Stimulated activated CD4-positive, alpha-beta T cell treated with anti-CD3 and anti-CD28 coated beads, TNF-alpha, amount 100 ng/mL, for 4 hours (primary cell): ENCODE measurements at places on chromosomes 7 and 10.

DNA sequence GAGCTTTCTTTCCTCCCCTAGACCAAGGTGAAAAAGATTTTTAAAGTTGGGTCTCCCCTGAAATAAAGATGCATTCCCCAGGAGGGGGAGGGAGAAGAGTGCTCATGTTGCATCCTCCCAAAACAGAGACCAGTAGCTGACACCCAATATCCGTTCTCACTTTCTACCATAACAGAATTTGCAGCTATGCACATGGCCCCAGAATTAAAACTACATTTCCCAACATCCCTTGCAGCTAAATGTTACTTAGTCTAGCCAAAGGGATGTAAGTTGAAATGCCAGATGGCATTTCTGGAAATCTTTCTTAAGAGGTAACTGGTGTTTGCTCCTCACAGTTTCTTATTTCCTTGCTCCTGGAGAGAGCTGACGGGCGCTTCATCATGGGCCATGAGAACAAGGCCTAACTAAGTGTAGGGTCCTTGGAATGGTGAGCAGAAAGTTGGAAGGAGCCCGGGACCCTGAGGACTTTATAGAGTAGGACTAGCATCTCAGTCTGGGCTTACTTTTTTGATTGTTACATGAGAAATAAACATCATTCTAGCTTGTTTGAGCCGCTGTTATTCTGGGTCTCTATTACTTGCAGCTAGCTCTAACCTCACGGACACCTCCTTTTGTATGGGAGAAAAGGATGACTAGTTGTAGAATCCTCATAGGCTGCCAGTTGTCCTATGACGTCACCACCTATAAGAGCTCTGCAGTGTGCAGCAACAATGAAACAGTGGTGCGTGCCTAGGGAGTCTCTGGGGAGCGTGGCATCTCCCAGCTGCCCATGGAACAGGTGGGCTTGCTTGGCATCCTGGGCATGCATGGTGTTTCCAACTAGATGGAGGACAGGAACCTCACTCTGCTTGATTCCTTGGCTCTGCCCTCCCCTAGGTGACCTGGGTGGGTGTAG lies 46.1 kb upstream of the EXOC6 start:
- no peak for DNase-seq

GRCh38 chr7:5223646-5224340 lies 33.8 kb downstream of the WIPI2 start:
- DNase-seq: no peak

DNA sequence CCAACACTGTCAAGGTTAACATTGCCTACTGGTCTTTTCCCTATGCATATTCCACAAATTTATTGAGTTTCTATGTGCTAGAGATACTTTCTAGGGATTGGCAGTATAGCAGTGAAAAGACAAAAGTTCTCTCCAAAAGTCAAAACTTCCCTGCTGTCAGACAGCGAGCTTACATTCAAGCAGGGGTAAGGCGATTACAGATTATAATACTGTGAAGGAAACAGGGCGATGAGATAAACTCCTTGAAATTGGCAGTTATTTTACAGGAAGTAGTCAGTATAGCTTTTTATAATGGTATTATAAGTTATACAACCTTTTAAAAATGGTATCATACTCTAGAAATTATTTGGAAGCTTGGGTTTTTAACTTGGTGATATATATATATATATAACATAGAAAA lies 9.9 kb downstream of the VPS50 start:
- DNase-seq: no peak

DNA sequence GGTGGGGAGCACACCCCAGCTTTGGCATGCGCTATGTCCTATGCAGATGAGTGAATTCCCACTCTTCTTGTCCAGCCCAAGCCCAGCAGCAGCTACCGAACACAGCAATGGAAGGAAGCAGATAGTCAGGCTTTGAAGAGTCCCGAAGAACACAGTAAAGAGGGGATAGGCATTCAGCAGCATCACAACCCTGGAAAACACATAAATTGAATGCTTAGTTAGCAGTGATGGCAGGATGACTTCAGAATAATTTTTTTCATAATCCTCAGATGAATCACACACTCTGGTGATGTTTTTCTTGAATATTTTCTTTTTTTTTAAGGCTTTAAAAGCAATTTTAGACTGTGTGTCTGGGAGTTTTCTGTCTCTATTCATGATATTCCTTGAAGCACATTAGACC lies 95.8 kb downstream of the CFAP58 start:
- DNase-seq: no peak

GRCh38 chr7:31059551-31059950 lies 7.4 kb downstream of the ADCYAP1R1 start:
- DNase-seq: no peak

DNA sequence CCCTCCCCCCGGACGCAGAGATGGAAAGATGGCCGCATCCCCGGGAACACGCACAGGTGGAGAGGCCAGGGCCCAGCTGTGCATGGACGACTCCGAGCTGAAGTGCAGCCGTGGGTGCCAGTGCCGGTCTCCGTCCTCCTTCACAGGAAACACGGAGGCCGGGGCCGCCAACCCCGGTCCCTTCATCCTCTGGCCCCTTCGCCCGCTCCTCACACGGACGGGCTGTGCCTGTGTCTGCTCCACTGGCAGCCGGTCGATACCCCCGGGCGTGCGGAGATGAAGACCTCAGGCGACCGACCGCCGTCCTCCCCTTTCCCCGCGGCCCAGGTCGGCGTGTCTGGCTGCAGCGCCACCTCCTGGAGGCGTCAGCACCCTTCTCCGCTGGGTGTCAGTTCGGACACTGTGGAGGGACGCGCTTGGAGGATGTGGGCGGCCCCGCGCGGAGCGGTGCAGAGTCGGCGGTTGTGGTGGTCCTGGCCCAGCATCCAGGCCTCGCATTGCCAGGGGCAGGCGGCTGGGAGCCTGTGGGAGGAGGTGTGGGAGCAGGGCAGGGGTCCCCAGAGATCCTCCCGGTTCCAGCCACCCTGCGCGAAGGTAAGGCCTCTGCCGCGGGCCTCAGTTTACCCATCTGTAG lies 9.9 kb downstream of the ZNF511 start:
- peak; percentile 42 for DNase-seq

- no peak for DNase-seq
Observed at GRCh38 chr7:116443646-116444045, 55.9 kb upstream of the CAV2 start.

DNA sequence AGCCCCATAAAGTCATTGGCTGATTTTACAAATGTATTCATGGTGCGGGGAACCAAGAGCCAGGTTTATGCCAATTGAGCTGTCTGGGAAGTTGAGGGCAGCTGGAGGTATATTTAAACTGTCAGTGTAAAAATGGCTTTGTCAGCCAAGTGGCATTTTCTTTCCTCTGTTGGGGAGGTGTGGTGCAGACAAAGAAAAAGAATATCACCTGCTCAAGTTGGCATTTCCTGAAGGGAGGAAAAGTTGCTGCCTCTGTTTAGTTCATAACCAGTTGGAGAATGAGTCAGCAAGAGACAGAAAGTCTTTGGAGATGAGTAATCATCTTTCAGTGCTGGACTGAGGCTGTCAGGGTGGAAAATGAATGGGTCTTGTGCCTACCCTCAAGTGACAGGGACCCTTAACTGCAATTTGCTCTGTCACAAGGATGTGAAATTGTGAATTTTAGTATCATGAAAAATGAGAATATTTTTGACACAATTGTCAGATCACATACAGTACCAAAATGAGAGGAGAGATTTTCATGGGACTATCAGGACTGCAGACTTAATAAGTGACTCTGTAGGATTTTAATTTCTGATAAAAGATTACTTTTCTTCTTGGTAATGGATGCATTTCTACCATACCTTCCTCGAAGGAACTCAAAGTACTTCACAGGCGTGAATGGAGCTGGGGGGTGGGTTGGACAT lies 137.3 kb downstream of the ANLN start:
- no peak for DNase-seq

DNA sequence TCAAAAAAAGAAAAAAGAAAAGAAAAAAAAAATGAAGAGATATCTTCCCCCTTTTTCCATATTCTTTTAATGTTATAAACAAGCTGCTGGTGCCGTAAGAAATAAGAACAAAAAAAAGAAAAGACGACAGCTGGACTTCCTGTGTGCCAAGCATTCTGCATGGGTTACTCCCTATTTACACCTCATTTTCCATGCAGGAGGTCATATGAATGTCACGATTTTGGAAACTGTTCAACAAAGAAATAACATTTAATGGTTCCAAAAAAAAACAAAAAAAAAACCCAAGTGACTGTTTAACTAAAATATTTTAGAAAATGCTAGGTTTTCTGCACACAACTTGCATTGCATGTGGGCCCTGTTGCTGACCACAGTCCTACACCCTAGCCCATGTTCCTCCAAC lies 159.3 kb downstream of the TNS3 start:
- no peak for DNase-seq

DNA sequence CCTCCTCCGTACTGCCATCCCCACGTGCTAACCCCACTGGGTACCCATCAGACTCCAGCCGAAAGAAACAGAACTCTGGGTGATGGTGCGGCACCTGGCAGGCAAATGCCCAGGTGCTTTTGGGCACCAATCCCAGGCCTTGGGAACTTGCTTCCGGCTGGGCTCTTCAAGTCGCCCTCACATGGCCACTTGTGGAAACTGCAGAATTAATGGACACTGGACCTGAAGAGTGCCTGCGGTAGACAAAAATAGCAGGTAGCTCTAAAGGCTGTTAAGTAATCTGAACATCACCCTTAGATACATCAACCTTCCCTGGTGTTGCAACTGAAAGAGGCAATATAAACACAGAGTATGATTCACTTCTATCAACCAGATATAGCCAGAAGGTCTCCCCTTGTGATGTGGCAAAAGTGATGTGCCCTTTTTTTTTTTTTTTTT lies 644.4 kb downstream of the GRM8 start:
- DNase-seq: no peak

DNA sequence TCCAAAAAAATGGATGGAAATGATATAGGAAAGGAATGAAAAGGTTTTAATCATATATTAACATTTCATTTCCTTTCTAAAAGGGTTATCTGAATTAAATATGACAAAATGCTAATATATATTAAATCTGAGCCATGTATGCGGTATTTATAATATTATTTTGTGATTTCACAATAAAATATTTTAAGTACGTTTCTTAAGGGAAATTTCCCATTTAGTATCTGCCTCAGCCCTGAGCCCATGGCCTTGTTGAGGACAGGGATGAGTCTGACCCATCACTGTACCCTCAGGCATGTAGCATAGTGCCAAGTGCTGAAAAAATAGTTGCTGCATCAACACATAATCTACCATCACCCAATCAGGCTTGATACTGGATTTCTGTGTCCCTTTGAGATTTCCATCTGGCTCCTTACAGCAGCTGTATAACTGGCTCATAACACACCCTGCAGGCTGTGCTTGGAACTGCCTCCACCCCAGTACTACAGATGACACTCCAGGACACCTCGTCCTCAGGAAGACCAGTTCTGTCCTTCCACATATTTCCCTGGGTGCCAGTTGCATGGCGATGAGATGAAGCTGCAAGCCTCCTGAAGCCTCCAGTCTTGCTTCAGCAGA lies 59.4 kb upstream of the ASAH2 start:
- no peak for DNase-seq

DNA sequence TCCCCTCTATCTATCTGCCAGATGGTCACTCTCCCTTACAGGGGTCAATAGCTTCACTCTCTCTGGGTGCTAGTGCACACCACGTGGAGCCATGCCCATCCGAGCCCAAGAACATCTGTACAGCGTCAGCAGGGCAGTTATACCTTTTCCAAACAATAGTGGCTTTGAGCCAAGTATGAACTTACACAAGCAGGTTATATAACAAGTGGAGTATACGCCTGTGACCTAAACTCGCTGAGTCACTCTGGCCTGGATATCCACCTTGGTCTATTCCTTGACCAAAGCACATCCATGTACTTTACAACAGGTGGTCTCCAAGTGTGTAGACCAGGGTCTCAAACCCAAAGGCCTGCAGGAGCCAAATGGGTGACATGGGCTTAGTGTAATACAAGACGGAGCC lies 20.3 kb downstream of the PLAC9 start:
- no peak for DNase-seq

DNA sequence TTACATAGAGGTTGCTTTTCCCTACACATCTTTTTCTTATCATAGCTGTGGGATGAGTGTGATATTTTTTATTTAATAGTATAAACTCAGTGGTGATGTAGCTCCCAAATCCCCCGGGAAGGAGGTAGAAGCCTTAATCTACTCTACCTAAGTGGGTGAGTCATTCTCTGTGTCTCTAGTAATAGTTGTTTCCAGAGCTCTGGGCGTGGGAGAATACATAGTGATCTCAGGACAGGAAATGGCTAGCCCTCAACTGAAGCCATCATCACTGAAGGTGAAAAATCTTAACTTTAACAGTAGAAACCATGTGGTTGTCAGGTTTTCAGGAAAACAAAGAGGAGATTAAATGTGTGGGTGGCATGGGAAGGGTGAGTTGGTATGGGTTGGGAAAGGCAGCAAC lies 278.4 kb downstream of the ANKRD30A start:
- no peak for DNase-seq

- DNase-seq: no peak
Observed at GRCh38 chr10:34585422-34586112, 229.5 kb downstream of the PARD3 start.

GRCh38 chr10:100807241-100807951 lies 62.0 kb downstream of the PAX2 start:
- no peak for DNase-seq

- no peak for DNase-seq
Observed at GRCh38 chr7:29843093-29843492, 36.8 kb downstream of the WIPF3 start.

DNA sequence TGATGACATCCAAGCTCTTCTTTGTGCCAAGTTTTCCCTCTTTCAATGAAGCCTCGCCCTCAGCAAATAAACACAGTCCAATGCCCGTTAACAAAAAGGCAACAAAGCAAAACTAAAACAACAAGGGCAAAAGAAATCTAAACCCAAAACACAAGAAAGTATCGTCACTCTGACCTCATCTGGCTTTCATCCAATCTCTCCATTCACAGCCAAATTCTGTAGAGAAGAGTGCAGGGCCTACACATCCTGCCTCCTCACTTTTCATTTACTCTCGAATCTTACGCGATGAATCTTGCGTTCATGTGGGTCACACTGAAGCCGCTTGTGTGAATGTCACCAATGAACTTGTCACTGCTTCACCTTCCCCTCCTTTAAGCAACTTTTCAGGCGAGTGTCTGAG lies 15.9 kb upstream of the AKR1E2 start:
- no peak for DNase-seq

DNA sequence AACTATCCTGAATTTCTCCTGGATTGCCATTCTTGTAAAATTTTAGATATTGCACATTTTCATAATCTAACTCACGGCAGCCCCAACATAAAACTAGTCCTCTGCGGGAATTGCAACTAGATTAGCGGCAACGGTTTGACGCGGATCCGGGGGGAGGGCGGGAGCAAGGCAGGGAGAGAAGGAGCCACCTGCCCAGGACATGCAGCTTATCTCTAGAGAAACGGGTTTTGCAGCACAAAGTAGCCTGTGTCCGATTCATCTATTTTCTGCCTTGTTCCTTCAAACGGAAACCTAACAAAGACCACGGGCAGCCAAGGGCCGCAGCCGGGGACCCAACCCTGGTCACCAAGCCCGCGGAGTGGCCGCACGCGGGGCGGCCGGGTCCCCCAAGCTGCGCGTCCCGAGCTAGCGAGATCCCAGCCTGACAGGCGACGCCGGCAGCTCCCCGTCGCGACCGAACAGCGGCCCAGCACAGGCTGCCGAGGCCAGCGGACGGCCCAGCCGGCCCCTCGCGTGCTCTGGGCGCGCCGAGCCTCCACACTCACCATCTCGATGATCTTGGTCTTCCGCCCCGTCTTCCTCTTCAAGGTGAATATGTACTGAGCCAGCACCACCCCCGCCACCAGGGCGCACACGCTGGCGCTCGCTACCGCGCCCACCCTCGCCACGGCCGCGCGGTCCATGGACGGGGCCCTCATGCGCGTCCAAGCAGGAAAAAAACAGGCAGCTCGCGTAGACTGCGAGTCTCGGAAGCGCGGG lies at the start of gene NT5C3A:
Gene NT5C3A (minus strand): TSS at position 754 of the 759 bp plus-strand sequence. CDS start 71 bp downstream, at position 683.
- DNase-seq: no peak

- DNase-seq: no peak
Observed at GRCh38 chr10:33697016-33697415, 362.5 kb upstream of the NRP1 start.
